Suppressor macrophage treated with lipopolysaccharide for 1 hour (primary cell): ENCODE measurements at places on chromosomes 3 and 15.
A peak's percentile ranks its signal among the peaks of the same experiment; 100 is the strongest.

- peak; percentile 11 for DNase-seq
These were observed 32.7 kb downstream of the RARB start for GRCh38 chr3:25460751-25461150.

- DNase-seq = no peak
These were observed 430.3 kb upstream of the TPM1 start for GRCh38 chr15:62612183-62612733.

DNA sequence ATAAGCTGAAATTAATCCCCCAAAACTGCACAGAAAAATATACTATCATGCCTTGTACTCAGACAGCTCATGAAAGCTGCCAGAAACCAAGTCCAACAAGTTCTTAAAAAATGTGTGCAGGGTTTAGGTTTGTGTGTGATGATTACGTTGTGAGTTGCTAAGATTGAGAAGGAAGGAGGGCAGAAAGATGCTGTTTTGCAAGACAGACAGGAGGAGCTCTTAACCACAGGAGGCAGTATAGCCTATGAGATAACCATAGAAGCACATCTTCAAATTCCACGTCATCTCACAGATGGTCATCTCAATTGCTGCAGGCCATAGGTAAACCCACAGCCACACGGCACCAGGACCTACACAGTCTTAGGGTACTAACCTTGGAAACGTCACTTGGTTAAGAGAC, 191.9 kb downstream of the STT3B start:
- DNase-seq = no peak

- no peak for DNase-seq
These were observed 160.1 kb downstream of the PLCL2 start for GRCh38 chr3:17044855-17045254.

GRCh38 chr3:194871143-194871863, 185.6 kb downstream of the FAM43A start:
- peak; percentile 84 for DNase-seq

GRCh38 chr3:153856932-153857331, 264.3 kb upstream of the ARHGEF26 start:
- no peak for DNase-seq

- DNase-seq = no peak
These were observed 223.4 kb downstream of the STT3B start for GRCh38 chr3:31755926-31756658.

GRCh38 chr3:75118779-75119178, 504.3 kb upstream of the CNTN3 start:
- no peak for DNase-seq

DNA sequence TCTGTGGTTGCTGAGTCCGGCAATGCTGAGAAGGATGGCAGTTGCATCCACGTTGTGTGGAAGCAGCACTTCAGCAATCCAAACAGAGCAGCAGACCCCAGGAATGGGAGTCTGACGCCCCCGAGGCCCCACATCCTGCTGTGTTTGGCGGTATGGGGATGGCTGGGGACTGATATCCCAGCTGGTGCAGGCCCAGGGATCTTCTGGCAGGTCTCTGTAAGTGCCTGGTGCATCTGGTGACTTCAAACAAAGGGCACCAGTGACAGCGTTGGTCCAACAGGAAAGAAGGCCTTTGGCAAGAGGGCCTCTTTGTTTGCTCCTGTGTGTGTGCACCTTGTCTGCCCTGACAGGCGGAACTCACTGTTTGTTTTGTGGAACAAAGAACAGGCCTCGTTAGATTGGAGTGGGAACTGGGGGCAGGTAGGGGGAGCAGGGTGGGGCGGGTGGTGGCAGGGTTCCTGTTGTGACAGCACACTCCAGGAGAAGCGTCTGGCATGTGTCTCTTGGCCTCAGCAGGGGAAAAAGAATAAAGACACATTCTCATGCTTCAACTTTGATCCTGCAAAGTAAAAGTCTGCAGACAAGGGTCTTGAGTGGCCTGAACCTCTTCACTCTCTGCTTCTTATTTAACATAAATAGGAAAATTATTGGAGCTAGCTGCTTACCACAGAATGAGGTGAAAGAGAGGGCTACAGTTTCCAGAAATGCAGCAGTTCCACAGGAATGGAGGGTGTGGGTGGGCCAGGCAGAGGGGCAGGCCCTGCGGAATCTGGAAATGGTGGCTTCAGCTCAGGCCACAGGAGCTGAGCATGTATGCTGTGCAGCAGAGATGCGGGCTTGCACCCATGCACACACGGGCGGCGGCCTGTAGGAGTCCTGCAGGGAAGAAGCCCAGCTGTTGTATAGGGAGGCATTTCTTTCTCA, 94.5 kb upstream of the MYZAP start:
- no peak for DNase-seq

DNA sequence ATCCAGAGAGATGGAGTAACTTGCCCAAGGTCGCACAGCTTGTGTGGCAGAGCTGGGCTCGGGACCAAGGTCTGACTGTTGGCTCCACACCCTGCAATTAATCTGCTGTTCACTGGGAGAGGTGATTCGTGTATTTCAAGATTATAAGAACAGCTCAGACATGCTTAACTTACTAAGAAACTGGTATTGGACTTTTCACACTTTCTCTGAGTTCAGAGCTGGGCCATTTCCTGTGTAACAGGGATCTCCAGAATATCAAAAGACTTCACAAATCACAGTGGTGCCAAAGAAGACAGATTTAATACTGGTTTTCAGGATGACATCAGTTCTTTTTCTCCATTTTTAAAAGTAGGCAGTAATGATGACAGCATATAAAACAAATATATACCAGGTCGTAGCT, 156.8 kb upstream of the UBE2E1 start:
- DNase-seq = peak; percentile 57

- DNase-seq = no peak
These were observed 521.5 kb downstream of the PDCD6IP start for GRCh38 chr3:34319881-34320280.

DNA sequence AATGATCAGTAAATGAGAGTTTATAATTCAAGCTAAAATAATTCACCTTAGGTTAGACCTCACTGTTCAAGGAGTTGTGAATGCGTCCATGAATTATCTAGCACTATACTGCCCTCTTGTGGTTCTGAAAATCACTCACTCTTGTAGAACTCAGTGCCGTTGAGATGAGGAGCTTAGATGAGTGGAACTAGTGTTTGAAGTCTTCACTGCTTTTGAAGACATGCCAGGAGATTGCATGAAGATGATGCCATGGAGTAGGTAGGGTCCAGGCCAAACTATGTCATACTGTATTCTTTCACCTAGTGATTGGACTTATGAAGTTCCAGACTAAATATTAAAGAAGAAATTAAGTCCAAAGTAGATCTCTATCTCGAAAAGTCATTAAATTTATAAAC, 28.8 kb downstream of the LYSMD4 start:
- peak; percentile 96 for DNase-seq

GRCh38 chr15:35061825-35062737, 23.0 kb downstream of the NANOGP8 start:
- no peak for DNase-seq

DNA sequence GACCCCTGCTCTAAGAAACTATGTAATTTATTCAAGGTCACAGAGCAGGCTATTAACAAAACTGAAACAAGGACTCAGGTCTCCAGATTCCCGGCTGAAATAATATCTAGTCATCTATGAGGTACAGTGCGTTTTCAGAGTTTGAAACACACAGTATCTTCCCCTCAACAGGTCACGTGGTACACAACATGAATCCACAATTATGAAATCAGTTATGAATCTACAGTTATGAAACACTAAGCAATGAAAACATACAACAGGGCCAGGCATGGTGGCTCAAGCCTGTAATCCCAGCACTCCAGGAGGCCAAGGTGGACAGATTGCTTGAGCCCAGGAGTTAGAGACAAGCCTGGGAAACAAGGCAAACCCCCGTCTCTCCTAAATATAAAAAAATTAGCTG, 72.7 kb downstream of the FSIP1 start:
- no peak for DNase-seq

DNA sequence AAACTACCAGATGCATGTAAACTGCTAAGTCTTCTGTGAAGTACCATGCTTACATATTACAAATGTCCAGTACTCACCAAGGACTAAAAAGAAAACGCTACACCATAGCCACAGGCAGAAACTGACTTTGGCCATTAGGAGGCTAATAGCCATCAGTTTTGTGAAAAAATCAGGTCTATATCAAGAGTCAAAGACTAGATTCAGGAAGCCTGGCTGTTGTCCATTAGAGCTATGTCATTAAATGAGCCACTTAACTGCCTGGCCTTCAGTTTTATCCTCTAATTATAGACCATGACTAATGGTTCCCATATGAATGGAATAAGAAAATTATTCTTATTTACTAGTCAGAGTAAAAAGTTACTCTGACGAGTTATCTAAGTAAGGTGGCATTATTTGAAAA, 144.1 kb downstream of the VPS13C start:
- no peak for DNase-seq

DNA sequence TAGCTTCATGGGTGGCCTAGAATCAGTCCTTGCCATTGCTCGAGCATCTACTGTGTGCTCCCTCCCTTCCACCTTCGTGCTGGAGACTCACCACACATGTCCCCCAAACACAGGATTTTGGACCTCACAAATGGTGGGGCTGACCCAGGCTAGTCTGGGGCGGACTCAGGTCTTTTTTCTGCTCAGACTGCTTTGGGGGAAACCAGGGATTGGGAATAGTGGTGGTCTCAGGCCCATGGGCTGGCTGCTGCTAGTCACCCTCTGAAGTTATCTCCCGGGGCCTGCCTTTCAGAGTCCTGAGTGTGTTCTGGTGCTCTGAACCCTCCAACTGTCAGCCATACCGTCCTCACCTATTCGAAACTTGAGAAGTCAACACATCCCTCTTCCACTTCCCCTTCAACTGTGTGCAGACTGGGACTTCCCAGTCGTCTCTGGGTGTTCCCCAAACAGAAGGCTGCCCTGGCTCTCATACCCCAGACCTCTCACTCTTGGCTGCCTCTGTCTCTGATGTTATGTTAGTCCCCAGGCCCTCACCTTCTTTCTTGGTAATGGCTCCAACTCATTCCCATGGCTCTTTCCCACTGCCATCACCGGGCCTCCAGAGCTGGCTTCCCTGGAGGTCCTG, 46.0 kb downstream of the PPCDC start:
- DNase-seq = peak; percentile 86

- DNase-seq = no peak
These were observed 25.2 kb upstream of the TSPAN3 start for GRCh38 chr15:77096138-77096537.

DNA sequence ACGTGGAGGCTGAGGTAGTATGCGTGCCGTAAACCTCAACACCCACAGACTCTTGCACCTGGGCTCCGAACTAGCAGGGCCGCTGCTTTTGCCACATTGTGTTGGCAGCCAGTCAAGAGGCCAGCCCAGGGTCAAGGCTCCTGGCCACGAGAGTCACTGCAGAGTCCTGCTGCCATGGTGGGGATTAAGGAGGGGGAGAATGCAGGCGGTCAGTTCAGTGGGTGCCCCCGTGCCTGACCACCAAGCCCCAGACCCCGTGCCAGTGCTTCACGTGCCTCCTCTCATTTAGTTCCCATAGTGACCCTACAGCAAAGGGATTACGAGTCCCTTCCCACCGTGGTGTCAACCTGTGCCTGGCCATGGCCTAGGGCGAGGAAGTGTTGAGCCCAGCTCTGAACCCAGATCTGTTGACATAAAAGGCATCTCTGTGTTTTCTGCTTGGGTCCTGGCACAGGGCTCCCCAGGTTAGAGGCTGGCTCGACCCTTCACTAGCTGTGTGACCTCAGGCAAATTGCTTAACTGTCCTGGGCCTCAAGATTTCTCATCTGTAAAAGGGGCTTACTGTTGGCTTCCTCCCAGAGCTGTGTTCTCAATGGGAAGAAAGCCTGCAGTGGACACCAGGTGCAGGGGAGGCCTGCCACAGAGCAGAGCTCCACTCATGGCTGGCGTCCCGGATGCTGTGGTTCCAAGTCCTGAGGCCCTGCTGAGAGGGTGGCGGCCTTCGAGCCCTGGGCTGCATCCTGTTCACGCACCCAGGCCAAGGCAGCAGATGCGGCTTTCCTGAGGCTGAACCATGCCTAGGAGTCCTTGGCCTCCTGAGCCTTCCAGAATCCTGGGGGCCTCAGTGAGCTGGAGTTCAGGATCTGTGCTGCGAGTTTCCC, 32.8 kb downstream of the FBLN2 start:
- no peak for DNase-seq

DNA sequence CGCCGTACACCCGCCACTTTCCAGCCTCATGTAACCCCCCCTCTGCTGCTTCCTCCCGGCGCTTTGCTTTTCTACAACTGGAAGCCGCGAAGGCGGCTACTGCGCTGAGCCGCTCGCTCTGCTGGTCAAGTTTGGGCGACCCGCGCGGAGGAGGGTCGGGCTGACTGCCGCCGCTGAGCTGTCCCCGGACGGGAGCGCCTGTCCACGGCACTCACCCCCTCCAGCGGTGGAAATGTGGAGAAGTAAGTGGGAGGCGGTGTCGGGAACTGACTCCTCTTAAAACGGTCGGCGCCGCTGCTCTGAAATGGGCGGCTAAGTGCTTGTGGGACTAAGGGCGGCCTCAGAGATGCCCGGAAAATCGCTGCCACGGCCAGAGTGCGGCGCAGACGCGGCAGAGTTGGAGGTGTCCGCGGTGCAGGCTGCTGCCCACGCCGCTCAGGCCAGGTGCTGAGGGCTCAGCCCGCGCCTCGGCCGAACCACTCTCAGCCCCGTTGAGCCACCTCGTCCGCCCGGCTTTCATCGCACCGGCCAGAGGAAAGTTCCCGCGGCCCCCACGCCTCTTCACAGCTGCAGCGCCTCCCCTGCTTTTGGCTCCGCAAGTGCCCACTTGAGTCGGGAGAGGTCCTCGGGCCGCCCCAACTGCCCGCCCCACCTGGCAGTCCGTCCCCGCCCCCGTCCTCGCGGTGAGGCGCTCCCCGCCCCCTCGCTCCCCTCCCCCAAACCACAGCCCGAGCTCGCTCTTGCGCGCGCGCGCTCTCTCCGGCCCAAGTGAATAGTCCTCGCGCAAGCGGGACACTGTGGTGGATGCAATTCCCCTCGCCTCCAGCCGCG, at the start of gene EPHA6:
EPHA6 (plus strand) TSS at position 775 of the 831 bp plus-strand sequence.
- peak; percentile 17 for DNase-seq

GRCh38 chr15:39213385-39213840, 367.5 kb upstream of the THBS1 start:
- no peak for DNase-seq
